ENCODE measurements at places on chromosomes 7 and 10.

GRCh38 chr7:74561898-74562613, 95.5 kb upstream of the GTF2I start:
- no peak for DNase-seq

GRCh38 chr7:56447864-56448693, 331.9 kb upstream of the NUPR2 start:
- DNase-seq, result peak; percentile 24

GRCh38 chr10:32256613-32257437, 90.1 kb downstream of the EPC1 start:
- DNase-seq, result peak; percentile 60

DNA sequence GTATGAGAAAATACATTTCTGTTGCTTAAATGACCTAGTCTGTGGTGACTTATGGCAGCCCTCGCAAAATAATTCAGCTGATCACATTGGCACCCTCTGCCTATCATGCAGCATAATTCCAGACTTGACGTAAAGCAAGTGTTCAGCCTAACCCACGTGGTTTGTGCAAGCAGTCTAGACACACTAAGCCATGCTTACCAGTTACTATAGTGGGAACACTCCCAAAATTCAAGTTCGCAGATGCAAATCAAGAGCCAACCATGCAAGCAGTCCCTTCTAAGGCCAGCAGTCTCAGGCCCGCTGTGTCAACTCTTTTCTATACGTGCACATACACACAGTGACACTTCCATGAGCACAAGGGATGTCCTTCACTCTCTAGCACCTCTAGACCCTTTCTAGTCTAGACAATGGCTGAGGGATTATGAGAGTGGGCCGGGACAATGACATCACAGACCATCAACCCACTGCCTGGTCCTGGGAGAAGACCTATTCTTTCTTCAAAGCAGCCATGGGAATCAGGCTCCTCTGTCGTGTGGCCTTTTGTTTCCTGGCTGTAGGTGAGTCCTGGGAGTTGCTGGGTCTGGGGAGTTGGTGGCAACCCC, 29.0 kb upstream of the PRSS1 start:
- no peak for DNase-seq

DNA sequence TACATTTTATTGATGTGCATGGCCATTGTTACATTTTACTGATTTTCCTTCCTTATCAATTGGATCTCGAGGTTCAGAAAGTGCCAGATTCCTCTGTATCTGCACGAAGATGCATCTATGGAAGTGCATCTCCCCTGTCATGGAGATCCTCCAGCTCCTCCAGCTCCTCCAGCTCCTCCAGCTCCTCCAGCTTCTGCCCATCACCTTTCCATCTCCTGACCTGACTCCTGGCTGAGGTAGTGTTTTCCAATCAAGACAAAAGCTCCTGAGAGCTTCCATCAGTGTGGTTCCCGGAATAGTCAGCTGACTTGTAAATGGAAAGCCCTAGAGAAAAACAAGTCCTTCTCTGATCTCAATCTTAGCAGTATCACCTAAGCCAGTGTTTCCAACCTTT, 90.8 kb upstream of the KLF6 start:
- no peak for DNase-seq

GRCh38 chr7:69795932-69796331, 197.7 kb downstream of the AUTS2 start:
- no peak for DNase-seq

DNA sequence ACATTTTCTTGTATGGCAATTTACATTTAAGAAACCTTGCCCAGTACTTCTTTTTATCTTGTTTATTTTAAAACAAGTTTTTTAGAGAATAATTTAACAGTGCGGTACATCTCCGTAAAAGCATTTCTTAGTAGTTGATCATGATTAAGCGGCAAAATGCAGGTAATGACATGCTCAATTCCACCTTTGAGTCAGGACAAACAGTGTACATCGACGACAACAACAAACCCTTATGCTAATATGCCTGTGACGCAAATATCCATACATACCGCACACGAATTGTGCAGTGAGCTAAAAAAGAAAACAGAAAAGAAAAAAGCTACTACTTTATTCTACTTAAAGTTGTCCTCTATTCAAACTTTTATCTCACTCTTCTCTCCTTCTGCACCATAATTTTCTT, 1.9 kb downstream of the MAGI2 start:
- DNase-seq, result no peak

DNA sequence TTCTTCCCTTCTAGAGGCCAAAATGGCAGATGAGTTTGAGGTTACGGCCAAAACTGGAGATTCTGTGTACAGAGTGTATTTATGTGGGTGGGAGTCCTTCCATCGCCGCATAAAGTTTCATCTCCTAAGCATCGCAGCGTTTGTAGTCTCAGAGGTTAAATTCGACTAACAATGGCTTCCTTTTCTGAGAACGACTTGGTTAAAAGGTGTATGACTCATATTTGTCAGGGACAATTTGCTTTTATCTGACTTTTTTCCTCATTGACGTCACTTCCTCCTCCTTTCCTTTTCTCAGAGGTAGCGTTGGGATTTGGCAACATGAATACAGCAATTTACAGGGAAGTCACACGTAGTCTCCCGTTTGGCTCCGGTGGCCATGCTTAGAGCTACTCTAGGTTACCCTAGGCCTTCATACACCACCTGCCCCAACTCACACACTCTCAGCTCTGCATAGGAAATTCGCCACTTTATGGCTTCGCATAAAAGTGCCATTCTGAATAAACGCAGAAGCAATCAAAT, 37.6 kb upstream of the TCF7L2 start:
- DNase-seq, result no peak

DNA sequence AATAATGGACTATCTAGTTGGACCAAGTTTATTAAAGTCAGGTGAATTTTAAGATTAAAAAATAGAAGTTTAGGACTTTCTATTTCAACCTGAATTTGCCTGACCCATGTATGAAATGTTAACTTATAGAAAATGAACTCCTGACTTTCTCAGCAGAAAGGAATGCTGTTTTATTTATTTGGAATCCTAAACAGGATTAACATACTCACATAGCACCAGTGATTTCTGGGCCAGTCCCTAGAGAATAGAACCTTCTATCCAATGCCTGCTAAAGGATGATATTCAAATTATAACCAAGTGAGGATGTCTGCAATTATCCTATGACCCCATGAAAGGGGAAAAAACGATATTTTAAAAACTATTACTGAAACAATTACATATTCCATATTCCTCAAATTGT, 148.8 kb downstream of the CHRM2 start:
- no peak for DNase-seq

GRCh38 chr7:41816111-41816510, 113.2 kb upstream of the INHBA start:
- DNase-seq, result no peak

GRCh38 chr10:33025039-33025438, 67.0 kb upstream of the ITGB1 start:
- no peak for DNase-seq

- no peak for DNase-seq
Measured at GRCh38 chr7:74190259-74190658, 16.1 kb downstream of the EIF4H start.

GRCh38 chr10:12717981-12718707, 283.4 kb downstream of the CCDC3 start:
- DNase-seq, result no peak

GRCh38 chr7:45400680-45401079, 173.5 kb upstream of the ADCY1 start:
- no peak for DNase-seq

DNA sequence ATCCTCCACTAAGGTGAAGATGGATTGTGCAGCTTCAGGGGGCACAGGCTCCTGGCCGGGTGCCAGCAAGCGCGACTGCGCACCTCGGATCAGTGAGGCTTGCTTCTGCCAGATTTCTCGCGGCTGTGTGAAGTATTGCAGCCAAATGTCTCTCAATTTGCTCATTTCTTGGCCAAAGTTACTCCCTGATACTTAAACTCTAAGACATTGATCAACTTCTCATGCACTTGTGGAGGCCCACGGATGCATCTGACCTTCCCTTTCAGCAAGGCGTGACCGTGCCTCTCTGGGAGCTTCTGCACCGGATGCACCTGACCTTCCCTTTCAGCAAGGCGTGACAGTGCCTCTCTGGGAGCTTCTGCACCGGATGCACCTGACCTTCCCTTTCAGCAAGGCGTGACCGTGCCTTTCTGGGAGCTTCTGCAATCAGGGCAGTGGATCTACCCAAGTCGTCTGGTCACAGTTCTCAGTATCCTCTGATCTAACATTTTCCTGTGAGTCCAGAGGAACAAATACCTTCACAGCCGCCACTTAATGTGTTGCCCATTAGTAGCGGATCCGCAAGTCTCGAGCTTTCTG, 248.3 kb downstream of the ADARB2 start:
- DNase-seq, result no peak
